ENCODE measurements at places on chromosomes 7 and 10.

GRCh38 chr7:400901-401485 is 111.0 kb downstream of the FOXL3 start:
- no peak for DNase-seq

- no peak for DNase-seq
Observed at GRCh38 chr7:40612298-40612697, 477.5 kb downstream of the SUGCT start.

DNA sequence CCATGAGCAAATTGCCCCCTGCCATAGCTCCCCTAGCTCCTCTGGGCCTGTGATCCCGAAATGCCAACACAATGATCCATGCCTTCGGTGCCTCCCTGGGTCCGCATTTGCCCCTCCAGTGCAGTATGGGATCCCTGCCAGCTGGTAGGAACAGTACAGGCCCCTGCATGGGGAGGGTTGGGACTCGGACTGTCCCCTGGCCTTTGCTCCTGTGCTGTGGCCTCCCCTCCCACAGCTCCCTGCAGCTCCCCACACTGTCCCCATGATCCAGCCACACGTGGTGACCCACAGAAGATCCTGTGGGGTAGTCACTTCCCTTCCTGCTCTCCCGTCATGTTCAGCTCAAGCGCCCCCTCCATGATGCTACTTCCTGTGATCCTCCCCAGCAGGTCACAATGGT is 140.3 kb downstream of the MAPK8 start:
- DNase-seq = no peak

DNA sequence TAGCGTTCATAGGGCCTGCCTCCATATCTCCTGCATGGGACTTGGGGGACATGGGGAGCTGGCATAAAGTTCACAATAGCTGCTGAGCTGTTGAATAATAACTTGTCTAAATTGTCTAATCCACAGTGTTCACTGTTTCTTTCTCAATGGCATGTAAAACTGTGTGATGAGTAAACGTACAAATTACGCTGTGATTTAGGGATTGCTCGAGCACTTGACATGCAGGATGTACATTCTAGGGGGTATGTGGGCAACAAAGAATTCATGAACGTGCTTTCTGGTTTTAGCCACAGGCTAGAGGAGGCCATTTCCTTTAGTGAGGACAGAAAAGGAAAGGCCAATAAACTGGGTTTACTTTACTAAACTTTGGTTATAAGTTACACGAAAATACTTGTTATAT is 534.2 kb upstream of the ZWINT start:
- DNase-seq = no peak

DNA sequence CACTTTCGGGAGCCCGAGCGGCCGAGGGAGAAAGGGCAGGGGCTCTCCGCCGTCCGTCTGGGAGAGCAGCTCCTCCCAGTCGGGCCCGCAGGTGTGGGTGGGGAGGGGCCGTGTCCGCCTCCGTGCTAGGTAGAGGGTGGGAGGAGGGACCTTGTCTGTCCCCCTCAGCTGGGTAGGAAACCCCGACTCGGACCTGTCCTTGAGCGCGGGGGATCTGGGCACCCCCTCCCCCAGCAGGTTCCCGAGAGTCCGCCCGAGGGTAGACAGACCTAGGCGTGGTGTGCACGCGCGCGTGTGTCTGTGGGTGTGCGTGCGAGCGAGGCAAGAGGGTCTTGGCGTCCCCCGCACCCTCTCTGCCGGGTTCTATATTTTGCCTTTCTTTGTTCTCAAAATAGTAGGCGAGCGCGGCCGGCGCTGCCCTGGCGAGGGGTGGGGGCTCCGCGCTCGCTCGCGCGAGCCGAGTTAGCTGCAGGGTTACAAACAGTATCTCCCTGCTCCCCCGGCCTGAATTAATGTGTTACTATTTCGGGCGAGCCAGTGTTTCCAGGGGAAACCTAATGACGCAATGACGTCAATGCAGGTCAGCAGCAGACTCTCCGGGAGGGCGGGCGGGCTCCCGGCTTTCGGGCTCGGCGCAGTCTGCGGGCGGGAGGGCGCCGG is 73.9 kb upstream of the LEP start:
- DNase-seq = no peak

GRCh38 chr10:24467136-24467535 is 256.6 kb downstream of the ARHGAP21 start:
- DNase-seq = no peak

DNA sequence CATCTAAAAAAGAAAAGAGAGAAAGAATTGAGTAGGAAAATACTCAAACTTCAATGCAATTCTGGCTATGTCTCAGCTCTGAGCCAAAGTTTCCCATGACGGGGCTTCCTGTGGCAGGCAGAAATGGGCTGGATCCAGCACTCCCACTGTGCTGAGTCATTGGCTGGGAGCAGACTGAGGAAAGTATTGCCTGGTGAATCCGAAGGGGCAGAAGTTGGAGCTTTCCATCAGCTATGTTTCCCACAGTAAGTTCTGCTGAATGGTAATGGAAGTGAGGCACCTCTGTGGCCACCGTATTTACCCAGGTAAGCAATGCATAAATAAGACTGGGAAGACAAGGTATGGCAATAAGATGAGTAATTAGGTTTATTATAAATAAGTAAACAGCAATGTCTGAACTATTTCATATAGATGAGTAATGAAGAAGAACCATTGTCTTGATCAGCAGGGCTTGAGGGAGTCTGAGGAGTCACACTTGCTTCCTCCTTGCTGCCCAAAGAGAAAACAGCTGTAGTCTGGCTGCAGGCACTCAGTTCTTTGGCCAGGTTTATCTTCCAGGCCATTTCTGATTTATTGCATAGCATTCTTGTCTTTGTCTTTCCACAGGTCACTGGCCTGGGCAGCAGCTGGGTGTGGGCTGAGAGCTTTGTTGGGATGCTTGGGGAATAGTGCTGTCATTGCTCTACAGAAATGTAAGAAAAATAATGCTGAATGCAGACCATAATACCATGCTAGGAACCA is 255.3 kb downstream of the DNAJB9 start:
- no peak for DNase-seq

GRCh38 chr10:46538717-46539426 is 17.6 kb downstream of the GPRIN2 start:
- no peak for DNase-seq

DNA sequence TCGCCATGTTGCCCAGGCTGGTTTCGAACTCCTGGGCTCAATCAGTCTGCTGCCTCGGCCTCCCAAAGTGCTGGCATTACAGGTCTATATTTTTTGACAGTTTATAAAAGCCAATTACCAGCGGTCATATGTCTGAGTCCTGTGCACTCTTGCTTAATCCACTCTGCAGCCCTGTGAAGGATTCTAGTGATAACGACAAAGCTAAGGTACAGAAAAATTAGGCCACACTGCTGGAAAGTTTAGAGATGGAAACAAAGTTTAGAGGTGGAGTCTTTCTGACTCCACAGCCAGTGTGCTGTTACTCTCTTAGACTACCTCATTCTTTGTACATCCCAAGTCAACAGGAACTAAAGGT is 707 bp downstream of the PTER start:
- DNase-seq = no peak

All from NCI-H1694 (cell line).